ENCODE measurements at places on chromosomes 5 and 9.

GRCh38 chr5:127886081-127886480, 182.9 kb downstream of the CCDC192 start:
- DNase-seq = no peak

GRCh38 chr9:87865626-87866025, 17.1 kb upstream of the SPATA31E1 start:
- peak; percentile 41 for DNase-seq

GRCh38 chr5:76608833-76609232, 14.4 kb downstream of the F2RL2 start:
- peak; percentile 71 for DNase-seq

DNA sequence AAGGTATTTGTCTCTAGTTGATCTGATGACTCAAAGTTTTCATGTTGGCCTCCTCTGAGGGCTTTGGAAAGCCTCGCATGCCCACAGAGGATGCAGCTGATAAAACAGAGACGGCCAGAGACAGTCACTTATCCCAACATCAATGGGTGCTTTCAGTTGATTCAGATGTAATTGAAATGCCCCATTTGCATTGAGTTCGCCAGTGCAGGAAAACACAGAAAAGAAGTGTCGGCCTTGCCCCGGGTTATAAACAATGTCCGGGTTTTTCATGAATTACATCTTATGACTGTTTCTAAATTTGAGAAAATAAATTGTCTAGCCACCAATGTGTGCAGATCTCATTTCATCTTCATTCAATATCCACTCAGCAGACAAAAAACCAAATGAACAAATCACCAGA, 42.2 kb upstream of the ICE1 start:
- no peak for DNase-seq

GRCh38 chr9:127407492-127407843, 10.5 kb downstream of the SLC2A8 start:
- no peak for DNase-seq

DNA sequence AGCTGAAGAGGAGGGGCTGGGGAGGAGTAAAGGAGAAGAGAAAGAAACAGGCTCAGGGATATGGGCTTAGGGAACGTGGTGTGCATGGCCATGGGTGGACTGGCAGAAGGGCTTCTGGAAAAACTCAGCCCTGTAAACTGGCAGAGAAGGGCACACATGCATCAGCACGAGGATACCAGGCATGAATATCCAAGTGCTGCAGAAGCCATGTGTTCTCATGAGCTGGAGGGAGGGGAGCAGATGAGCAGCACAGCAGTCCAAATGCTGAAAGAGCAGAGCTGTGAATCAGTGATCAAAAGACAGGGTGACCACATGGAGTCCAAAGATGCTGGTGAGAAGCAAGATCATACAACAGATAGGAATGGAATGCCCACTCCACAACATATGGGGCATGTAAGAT, 72.3 kb downstream of the SEMA5A start:
- DNase-seq = peak; percentile 30

- no peak for DNase-seq
These were observed 44.5 kb upstream of the SLC6A19 start for GRCh38 chr5:1156754-1157460.

GRCh38 chr9:90569511-90569910, 73.1 kb downstream of the DIRAS2 start:
- no peak for DNase-seq

GRCh38 chr9:127035423-127035822, 87.0 kb downstream of the ANGPTL2 start:
- DNase-seq = no peak

- DNase-seq = no peak
These were observed 36.2 kb downstream of the IARS1 start for GRCh38 chr9:92257327-92257726.

DNA sequence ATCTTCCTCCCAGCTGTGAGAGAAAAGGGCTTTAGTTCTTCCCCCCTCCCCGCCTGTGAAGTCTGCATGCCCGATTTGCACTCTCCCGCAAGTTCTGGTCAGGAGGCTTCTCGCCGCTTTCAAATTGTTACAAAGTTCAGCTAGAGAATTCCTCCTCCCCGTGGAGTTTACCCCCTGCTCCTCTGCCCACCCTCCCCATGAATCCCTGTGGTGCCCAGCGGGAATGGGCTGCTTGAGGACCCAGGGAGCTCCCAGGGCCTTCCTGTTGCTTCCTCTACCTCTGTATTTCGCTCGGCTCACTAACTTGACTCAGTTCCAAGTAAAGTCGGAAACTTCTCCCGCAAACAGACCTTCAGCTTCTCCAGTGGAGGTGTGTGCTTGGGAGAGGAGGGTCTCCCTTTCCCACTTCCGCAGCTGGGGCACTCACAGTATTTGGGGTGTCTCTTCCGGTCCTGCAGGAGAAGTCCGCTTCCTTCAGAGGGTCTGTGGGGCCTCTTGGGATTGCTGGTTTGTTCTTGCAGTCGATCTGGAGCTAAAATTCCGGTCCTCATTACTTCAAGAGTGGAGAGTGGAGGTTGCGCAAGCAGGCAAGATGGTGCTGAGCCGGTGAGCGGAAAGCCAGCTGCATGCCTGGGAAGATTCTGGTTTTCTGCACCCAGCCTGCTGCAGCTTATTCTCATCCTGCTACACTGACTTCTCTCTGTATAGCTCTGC, 97.8 kb downstream of the ADAMTS12 start:
- DNase-seq = no peak

DNA sequence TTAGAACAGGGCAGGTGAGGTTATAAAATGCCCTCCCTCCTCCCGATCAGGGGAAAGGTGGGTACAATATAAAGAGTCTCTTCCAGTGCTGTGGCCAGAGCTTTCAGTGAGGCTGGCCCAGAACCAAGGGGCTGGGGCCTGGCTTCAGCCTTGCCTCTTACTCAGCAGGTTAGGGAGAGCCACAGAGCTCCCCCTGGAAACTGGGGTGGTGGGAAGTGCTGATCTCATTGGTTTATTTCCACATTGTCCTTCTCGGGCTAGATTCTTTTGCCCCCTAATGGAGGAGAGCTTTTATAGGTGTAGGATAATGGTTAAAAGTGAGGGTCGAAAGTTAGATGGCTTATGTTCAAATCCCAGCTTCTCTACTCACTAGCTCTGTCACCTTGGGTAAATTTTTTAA, 186.7 kb upstream of the TBC1D2 start:
- DNase-seq = peak; percentile 17

- peak; percentile 85 for DNase-seq
These were observed 40.8 kb downstream of the SHC3 start for GRCh38 chr9:89137542-89138462.

- peak; percentile 97 for DNase-seq
These were observed 76.0 kb downstream of the COL15A1 start for GRCh38 chr9:99019510-99020331.

DNA sequence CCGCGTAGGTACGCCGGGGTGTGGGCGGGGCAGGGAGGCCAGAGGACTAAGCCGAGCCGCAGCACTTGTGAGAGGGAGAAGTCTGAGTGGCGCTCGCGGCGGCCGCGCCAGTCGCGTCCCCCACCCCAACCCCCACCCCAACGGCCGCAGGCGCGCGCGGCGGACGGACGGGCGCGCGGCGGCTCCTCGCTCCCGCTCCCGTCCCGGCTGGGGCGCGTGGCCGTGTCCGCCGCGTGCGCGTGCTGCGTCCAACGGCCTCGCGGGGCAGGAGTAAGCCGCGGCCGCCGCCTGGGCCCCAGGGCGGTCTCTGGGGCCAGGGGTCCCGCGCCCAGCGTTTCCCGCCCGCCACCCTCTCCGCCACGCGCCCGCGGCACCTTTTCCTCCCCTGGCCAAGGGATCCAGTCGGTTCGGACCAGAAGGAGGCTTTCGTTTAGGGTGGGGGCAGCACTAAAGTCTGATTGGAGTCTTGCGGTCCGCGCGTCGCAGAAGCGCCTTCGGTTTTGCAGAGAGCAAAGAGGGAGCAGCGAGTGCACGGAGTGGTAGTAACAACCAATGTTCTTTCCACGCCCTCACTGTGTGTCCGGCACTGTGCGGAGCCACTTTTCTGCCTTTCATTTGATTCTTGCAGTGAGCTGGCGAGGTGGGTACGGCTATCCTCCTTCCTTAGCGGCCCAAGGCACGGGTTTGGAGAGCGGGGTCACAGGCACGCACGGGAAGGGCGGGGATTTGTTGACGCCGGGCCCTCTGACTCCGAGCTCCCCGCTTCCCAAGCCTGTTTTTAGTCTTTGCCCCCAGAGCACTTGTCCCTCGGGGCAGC, 483 bp downstream of the G3BP1 start:
- peak; percentile 60 for DNase-seq

DNA sequence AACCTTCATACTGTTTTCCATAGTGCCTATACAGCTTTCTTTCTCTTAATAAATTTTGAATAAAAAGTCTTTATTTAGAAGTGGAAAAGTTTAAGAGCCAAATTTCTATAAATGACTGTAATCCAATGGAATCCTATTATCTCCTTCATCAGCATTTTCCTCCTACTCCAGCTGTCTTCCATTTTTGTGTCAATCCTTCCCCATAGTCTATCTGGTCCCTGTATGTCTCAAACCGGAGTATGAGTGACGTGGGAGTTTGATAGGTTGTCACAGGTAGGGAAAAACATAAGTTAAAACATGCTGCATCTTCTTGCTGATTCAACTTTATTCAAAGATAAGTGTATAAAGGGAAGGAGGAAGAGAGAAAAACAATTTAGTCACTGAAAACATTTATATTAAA, 70.4 kb downstream of the ADAMTS6 start:
- DNase-seq = no peak

GRCh38 chr9:136392538-136393449, 7.2 kb downstream of the SNAPC4 start:
- no peak for DNase-seq

DNA sequence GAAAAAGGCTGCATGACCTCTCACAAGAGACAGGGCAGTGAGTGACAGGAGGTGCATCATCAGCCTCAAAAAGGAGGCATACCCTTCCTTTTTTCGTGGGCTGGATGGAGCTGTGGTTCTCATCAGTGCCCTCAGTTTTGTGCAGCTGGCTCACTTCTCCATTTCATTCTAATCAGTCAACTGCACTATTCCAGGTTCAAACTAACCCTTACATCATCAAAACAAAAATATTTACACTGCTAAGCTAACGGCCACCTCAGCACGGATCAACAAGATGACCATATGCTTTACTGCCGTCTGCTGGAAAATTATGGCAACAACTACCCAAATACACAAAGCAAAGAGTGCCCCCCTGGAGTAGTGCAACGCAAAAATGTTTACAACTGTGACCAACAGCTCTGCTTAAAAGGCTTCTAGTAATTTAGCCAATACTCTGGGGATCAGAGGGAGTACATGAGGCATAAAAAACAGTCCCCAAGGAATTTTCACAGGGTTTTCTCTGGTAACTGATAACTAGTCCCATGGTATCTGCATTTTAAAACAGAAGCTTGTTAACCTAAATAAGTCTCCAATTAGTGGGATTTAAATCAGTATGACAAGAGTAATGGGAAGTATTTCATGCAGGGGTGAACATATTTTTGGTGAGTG, 10.8 kb downstream of the KCNV2 start:
- peak; percentile 72 for DNase-seq

DNA sequence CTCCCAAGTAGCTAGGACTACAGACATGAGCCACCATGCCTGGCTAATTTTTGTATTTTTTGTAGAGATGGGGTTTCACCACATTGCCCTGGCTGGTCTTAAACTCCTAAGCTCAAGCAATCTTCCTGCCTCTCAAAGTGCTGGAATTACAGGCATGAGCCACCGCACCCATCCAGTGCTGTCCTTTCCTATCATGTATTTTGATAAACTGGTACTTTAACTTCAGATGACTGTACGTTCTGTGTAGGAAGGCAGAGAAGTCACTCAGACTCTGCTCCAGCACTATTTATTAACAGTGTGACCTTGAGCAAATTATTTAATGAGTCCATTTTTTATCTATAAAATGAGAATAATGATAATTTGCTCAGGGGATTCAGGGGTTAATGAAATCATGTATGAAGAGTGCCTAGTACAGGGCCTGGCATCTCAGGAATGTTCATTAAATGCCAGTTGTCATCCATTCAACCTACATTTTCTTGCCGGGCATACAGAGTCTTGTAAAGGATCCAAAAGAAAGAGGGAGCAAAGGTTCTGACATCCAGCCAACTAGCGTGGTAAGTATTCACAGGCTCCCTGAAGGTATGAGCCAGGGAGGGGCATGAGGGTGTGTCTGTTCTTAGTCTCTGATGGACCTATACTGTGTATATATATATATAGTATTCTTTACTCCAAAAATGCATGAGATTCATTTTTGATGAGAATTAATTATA, 201.9 kb downstream of the PBX3 start:
- DNase-seq = no peak

DNA sequence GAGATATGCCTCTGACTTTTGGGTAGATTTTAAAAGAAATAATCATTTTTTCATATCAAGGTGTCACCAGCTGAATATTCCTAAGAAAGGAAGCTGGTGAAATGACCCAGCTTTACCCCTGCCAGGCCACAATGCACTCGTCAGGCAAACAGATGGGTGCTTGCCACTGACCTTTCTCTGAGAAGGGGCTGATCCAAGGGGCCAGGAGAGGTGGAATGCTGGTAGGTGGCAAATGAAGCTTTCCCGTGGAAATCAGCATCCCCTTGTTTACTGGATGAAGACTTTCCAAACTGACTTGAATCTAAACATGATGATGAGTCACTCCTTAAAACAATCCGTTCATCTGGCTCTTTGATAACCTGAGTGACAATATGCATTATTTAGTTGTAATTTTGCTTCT, 44.3 kb upstream of the PLPP6 start:
- no peak for DNase-seq

DNA sequence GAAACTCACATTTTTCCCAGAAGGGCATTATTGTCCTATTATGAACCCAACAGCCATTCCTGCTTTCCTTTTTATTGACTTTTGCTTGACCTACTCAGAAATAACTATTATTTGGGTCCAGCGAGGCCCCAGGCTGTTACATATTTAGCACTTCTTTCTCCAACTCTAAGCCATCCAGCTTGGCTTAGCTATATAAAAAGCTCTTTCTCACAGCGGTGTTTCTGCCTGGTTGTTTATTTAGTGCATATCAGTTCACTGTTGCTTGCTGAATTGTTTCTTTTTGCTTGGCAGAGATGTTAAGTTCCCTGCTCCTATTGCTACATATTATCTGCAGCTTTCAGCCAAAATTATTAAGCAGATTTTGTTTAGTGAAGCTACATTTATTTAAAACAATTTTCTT, 1156.8 kb upstream of the SEMA6A start:
- DNase-seq = no peak

- DNase-seq = peak; percentile 60
These were observed 27.8 kb upstream of the GRPEL2 start for GRCh38 chr5:149317281-149318048.

GRCh38 chr5:132417461-132417860, 48.0 kb downstream of the SLC22A5 start:
- no peak for DNase-seq
